COR-L47 (cell line): ENCODE measurements at places on chromosomes 11 and 22.

- DNase-seq: no peak
These were observed 4.3 kb downstream of the LARGE2 start for GRCh38 chr11:45926536-45927331.

DNA sequence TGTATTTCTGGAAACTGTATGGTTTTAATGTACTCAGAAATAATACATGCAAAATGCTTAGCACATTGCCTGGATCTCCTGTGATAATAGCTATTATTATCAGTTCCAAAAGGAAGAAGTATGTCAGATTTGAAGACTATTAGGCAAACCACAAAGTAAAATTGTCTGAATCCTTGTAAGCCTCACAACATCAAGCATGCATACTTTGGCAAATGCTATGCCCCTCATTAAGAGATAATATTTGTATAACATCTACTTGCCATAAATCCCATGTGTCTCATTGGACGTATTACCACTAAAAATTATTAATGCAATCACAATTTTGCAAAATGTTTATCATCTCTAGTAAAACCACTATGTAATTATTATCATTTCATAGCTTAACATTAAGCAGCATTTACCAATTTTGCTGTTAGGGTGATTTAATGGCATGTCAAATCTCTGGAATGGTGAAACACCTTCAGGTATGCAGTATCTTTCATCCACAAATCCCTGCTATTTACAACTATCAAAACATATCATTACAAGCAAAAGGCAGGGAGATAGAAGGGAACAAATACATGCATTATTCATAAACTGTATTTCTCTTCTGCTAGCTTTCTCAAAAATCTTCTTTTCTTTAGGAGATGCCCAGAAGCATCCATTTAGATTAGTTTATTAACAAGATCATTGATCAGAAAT, 974.6 kb upstream of the RAG2 start:
- DNase-seq: no peak

GRCh38 chr11:18352581-18352980, 30.2 kb downstream of the GTF2H1 start:
- DNase-seq: no peak

- no peak for DNase-seq
These were observed 15.2 kb upstream of the EHF start for GRCh38 chr11:34605481-34606325.

- DNase-seq: no peak
These were observed 84.1 kb downstream of the WNT7B start for GRCh38 chr22:45892681-45893461.
